ENCODE measurements at places on chromosomes 3 and 15.

- H3K27me3 ChIP-seq = no peaks in the 10 kb centered on the region
- no peak for DNase-seq
- no peaks in the 10 kb centered on the region for H3K36me3 ChIP-seq
Measured at GRCh38 chr15:93384886-93385285, 295.9 kb upstream of the RGMA start.

DNA sequence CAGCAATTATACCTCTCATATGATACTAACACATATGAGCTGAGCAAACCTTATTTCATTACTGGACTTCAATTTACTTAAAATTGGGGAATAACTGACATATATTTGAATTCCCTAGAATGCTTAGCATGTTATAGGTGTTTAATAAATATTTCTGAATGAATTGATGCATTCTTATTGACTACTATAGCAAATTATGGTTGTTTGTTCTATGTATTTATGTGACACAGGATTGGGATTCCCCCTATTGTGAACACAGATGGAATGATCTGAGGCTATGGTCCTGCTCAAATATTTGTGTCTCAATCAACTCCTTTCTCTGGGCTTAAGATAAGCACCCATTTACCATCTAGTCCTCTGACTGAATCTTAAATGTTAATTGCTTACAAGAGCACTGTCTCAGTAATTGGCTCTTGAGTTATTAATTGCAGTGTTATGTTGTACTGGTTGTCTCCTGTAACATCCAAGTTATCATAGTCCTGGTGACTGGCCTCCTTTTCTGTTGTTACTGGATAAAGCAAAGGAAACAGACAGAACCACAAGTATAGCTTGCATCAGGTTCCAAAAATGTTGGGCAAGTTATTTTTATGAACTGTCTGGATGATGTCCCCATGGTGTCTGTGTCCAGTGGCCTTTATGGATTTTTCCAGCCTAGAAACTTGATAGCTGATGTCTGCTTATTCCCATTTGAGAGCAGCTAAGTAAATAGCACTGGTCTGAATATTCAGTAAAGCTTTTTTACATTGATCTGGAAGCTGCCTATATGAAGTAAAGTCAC, 2.3 kb upstream of the UACA start:
- no peak overlapping the region for H3K27ac ChIP-seq
- H3K27me3 ChIP-seq = no peaks in the 10 kb centered on the region
- DNase-seq = no peak
- H3K4me1 ChIP-seq = peaks cover 29% of the 10 kb centered on the region

GRCh38 chr3:133538154-133538553, 35.3 kb upstream of the CDV3 start:
- H3K36me3 ChIP-seq = no peaks in the 10 kb centered on the region
- H3K27me3 ChIP-seq = no peaks in the 10 kb centered on the region
- no peak overlapping the region for H3K27ac ChIP-seq
- no peak overlapping the region for H3K4me3 ChIP-seq

GRCh38 chr3:32200992-32201758, 37.3 kb upstream of the CMTM8 start:
- no peak overlapping the region for H3K27ac ChIP-seq
- no peak for DNase-seq
- H3K4me3 ChIP-seq = no peak overlapping the region
- no peaks in the 10 kb centered on the region for H3K27me3 ChIP-seq
- no peaks in the 10 kb centered on the region for H3K36me3 ChIP-seq

DNA sequence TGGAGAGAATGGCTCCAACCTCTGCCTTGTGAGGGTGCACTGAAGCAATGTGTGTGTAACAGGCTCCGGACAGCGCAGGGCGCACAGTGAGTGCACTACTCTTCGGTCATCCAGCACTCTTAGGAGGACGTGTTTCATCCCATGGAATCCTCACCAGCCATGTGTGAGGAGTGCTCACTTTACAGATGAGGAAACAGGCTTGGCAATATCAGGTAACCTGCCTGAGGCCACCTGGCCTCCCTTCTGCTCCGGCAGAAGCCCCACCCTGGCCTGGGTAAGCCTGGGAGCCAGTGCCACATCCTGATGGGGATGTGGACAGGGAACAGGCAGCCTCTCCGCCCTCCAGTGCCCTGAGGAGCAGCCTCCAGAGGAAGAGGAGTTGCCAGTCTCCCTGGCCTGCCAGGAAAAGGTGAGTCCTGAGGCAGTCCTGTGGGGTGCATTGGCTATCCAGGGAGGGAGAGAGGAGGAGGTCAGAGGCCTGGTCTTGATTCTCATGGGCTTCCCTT, 39.4 kb upstream of the LIMD1 start:
- H3K27me3 ChIP-seq = no peaks in the 10 kb centered on the region
- H3K27ac ChIP-seq = no peak overlapping the region
- H3K4me1 ChIP-seq = peaks cover 23% of the 10 kb centered on the region
- H3K36me3 ChIP-seq = no peaks in the 10 kb centered on the region
- DNase-seq = no peak
- no peak overlapping the region for H3K4me3 ChIP-seq

DNA sequence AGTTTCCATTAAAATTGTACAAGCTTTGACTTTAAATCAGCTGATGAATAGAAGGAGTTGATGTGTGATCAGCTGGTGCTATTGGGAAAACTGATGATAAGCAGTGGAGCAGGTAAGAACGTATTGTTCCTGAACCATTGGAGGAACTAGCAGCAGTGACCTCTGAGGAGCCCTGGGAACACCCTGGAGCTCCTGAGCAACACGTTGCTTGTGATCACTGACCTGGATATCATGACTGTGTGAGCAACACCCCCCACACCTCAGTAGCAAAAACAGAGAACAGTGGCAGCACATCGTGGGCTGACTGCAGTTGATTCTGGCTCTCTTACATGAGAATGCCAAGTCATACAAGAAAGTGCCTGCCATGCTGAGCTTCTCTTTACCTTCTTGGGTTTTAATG, 72.9 kb downstream of the BLM start:
- H3K27ac ChIP-seq = no peak overlapping the region
- H3K27me3 ChIP-seq = no peaks in the 10 kb centered on the region
- DNase-seq = no peak
- no peaks in the 10 kb centered on the region for H3K36me3 ChIP-seq
- H3K4me3 ChIP-seq = no peak overlapping the region

GRCh38 chr3:108295421-108296175, 750 bp upstream of the HHLA2 start:
- H3K27ac ChIP-seq = no peak overlapping the region
- H3K27me3 ChIP-seq = no peaks in the 10 kb centered on the region
- DNase-seq = no peak
- H3K4me1 ChIP-seq = no peaks in the 10 kb centered on the region
- H3K4me3 ChIP-seq = no peak overlapping the region
- H3K36me3 ChIP-seq = no peaks in the 10 kb centered on the region

- H3K27me3 ChIP-seq = no peaks in the 10 kb centered on the region
- H3K4me1 ChIP-seq = peaks cover 13% of the 10 kb centered on the region
- no peak overlapping the region for H3K27ac ChIP-seq
- H3K36me3 ChIP-seq = peaks cover 49% of the 10 kb centered on the region
Measured at GRCh38 chr15:25709437-25710159, 153.5 kb downstream of the ATP10A start.

- no peak for DNase-seq
- H3K27me3 ChIP-seq = no peaks in the 10 kb centered on the region
- H3K36me3 ChIP-seq = peaks cover 6% of the 10 kb centered on the region
- H3K27ac ChIP-seq = no peak overlapping the region
Measured at GRCh38 chr3:141913150-141913811, 36.8 kb downstream of the ATP1B3 start.

- DNase-seq = no peak
- H3K36me3 ChIP-seq = peaks cover 9% of the 10 kb centered on the region
- H3K4me1 ChIP-seq = peaks cover 49% of the 10 kb centered on the region
- no peak overlapping the region for H3K4me3 ChIP-seq
- H3K27me3 ChIP-seq = no peaks in the 10 kb centered on the region
Measured at GRCh38 chr15:78056714-78057269, 20.7 kb downstream of the TBC1D2B start.

DNA sequence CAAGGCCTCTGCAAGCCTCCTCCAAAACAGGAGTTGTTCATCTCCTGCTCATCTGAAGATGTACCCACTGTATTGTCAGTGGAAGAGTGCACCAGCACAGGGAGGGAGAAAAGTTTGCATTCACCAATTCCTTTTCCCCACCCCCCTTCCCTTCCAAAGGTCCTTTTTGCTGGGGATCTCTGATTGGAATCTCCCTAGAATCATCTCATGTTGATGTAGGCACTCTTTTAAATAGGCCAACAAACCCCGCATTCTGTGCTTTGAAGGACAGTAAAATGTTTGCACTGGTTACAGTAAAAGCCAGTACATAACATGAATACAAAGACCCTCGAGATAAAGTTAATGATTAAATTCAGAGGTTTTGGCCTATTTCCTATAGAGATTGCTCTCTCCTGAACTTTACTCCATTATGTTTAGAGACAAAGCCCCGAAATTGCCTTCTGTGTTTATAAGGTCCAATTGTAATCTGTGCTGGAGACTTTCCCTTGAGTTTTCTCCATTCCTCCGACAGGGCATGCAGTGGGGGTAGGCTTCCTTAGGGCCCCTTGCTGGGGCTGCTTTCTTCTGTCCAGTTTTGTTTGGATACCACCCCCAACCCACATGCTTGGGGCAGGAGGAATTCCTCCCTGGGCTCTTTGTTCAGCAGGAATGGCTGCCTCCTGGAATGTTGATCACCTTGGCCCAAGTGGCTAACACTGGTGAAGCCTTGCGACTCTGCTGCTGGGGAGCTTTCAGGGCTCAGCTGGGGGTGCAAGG, 22.5 kb downstream of the TRIM71 start:
- no peak for DNase-seq
- H3K27ac ChIP-seq = no peak overlapping the region
- H3K4me1 ChIP-seq = no peaks in the 10 kb centered on the region
- no peaks in the 10 kb centered on the region for H3K27me3 ChIP-seq
- no peaks in the 10 kb centered on the region for H3K36me3 ChIP-seq

GRCh38 chr3:36765104-36765503, 751 bp upstream of the DCLK3 start:
- no peak for DNase-seq
- no peaks in the 10 kb centered on the region for H3K27me3 ChIP-seq
- H3K4me3 ChIP-seq = no peak overlapping the region
- H3K4me1 ChIP-seq = no peaks in the 10 kb centered on the region

- no peaks in the 10 kb centered on the region for H3K36me3 ChIP-seq
- H3K27me3 ChIP-seq = no peaks in the 10 kb centered on the region
- H3K4me3 ChIP-seq = no peak overlapping the region
- H3K4me1 ChIP-seq = peaks cover 15% of the 10 kb centered on the region
Measured at GRCh38 chr3:119662604-119663373, 2.4 kb upstream of the POPDC2 start.

DNA sequence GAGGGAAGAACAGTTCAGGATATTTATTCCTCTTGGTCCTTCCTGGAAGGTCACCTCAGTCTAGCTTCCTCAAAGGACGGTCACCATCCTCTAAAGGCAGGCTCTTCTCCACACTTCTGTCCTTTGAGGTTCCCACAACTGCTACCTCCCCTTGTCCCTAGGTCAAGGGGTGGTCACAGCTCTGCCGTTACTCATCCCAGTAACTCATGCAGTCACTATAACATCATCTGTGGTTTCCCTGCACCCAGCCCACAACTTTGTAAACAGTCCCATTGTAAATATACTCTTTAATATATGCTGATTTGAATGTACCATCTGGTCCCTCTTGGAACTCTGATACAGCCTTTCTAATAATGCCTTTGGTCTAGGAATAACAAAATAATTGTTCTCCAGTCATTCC, 887.4 kb downstream of the FHIT start:
- no peak overlapping the region for H3K27ac ChIP-seq
- no peaks in the 10 kb centered on the region for H3K36me3 ChIP-seq
- no peak overlapping the region for H3K4me3 ChIP-seq
- peaks cover 4% of the 10 kb centered on the region for H3K4me1 ChIP-seq
- no peaks in the 10 kb centered on the region for H3K27me3 ChIP-seq
- no peak for DNase-seq

GRCh38 chr3:113769551-113769950, 22.7 kb downstream of the ATP6V1A start:
- H3K4me3 ChIP-seq = no peak overlapping the region
- H3K27me3 ChIP-seq = no peaks in the 10 kb centered on the region
- no peaks in the 10 kb centered on the region for H3K4me1 ChIP-seq
- no peak for DNase-seq
- H3K27ac ChIP-seq = no peak overlapping the region
- H3K36me3 ChIP-seq = no peaks in the 10 kb centered on the region

GRCh38 chr3:1232276-1232675, 139.5 kb downstream of the CNTN6 start:
- H3K27me3 ChIP-seq = no peaks in the 10 kb centered on the region
- no peak overlapping the region for H3K27ac ChIP-seq
- H3K36me3 ChIP-seq = no peaks in the 10 kb centered on the region
- no peaks in the 10 kb centered on the region for H3K4me1 ChIP-seq
- no peak for DNase-seq

DNA sequence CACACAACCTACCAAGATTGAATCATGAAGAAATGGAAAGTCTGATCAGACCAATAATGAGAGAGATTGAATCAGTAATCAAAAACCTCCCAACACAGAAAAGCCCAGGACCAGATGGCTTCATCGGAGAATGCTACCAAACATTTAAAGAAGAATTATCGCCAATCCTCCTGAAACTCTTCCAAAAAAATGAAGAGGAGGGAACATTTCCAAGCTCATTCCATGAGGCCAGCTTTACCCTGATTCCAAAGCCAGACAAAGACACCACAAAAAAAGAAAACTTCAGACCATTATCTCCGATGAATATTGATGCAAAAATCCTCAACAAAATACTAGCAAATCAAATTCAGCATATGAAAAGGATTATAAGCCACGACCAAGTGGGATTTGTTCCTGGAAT, 94.1 kb downstream of the SENP2 start:
- H3K27ac ChIP-seq = no peak overlapping the region
- no peaks in the 10 kb centered on the region for H3K4me1 ChIP-seq
- no peak overlapping the region for H3K4me3 ChIP-seq
- no peaks in the 10 kb centered on the region for H3K27me3 ChIP-seq
- H3K36me3 ChIP-seq = no peaks in the 10 kb centered on the region

DNA sequence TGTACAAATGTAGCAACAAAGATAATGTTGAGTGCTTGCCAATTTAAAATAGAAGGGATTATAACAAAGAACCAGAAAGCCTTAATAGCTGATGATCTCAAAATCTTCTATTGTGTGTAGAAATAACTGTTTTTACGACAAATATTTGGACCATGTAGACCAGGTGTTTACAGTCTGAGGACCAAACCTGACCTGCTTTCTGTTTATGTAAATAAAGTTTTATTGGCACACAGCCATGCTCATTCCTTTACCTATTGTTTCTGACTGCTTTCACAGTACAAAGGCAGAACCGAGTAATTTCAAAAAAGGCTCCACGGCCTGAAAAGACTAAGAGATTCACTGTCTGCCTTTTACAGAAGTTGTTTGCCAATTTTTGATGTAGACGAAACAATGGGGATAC, 91.8 kb downstream of the GOLIM4 start:
- no peak for DNase-seq
- H3K4me3 ChIP-seq = no peak overlapping the region
- no peak overlapping the region for H3K27ac ChIP-seq

GRCh38 chr3:172283841-172284357, 164.4 kb downstream of the GHSR start:
- H3K36me3 ChIP-seq = no peaks in the 10 kb centered on the region
- peaks cover 85% of the 10 kb centered on the region for H3K4me1 ChIP-seq
- no peak overlapping the region for H3K4me3 ChIP-seq
- H3K27me3 ChIP-seq = no peaks in the 10 kb centered on the region
- no peak for DNase-seq

GRCh38 chr3:12393894-12394293, 90.4 kb upstream of the TSEN2 start:
- H3K36me3 ChIP-seq = no peaks in the 10 kb centered on the region
- no peaks in the 10 kb centered on the region for H3K27me3 ChIP-seq
- H3K4me3 ChIP-seq = no peak overlapping the region
- DNase-seq = no peak
- H3K4me1 ChIP-seq = no peaks in the 10 kb centered on the region
- no peak overlapping the region for H3K27ac ChIP-seq

- DNase-seq = no peak
- no peak overlapping the region for H3K27ac ChIP-seq
- H3K4me1 ChIP-seq = peaks cover 10% of the 10 kb centered on the region
Measured at GRCh38 chr3:61222467-61222866, 28.8 kb downstream of the FHIT start.

Measured in thoracic aorta (tissue), 2 donors.